Nasal cavity respiratory epithelium epithelial cell of viscerocranial mucosa (primary cell): ENCODE measurements at places on chromosomes 1 and 21. TPM values are rescaled to one million over a fixed set of nuclear protein-coding genes. Genes with fewer than 3 reads are reported as not detected.

The TNFSF18 gene
- total RNA-seq = under 0.01 TPM in 1 of 2 replicates, not detected in the other

The ATAD3C gene
- 0.34 and 1.1 TPM in 2 replicates for total RNA-seq

The DDAH1 gene
- total RNA-seq = 1.8 and 3.8 TPM in 2 replicates

The GUCA2B gene
- not detected in 2 replicates for total RNA-seq

The CDC42 gene
- total RNA-seq = 322 and 370 TPM in 2 replicates

The TGFB2 gene
- total RNA-seq = 7.2 and 20.4 TPM in 2 replicates

The LCE2B gene
- total RNA-seq = not detected in 2 replicates

The MYCL gene
- total RNA-seq = 10.3 and 16.5 TPM in 2 replicates

The DNAJC6 gene
- 3.8 TPM in 2 replicates for total RNA-seq

The VHLL gene
- total RNA-seq = 0.57 TPM in 1 of 2 replicates, not detected in the other

The C8A gene
- total RNA-seq = not detected in 2 replicates

The OR2T29 gene
- total RNA-seq = not detected in 2 replicates

The PDPN gene
- 3.1 and 12.1 TPM in 2 replicates for total RNA-seq

The EEIG2 gene
- total RNA-seq = 0.34 and 2.6 TPM in 2 replicates

The VWA1 gene
- 2.1 and 18.4 TPM in 2 replicates for total RNA-seq

The BLACAT1 gene
- 0.68 and 1.1 TPM in 2 replicates for total RNA-seq

The EVA1C gene
- 8.9 and 11.1 TPM in 2 replicates for total RNA-seq
